G401 (cell line): ENCODE measurements at places on chromosomes 2 and 18. TPM values are rescaled to one million over a fixed set of nuclear protein-coding genes. Genes with fewer than 3 reads are reported as not detected.

Gene DYNAP
- not detected in 2 replicates for total RNA-seq

Gene FBLN7
- total RNA-seq = not detected in 2 replicates

Gene CXCR2
- total RNA-seq = not detected in 2 replicates

GRCh38 chr2:118128826-118129225 lies 40.6 kb downstream of the INSIG2 start:
- DNase-seq = no peak

DNA sequence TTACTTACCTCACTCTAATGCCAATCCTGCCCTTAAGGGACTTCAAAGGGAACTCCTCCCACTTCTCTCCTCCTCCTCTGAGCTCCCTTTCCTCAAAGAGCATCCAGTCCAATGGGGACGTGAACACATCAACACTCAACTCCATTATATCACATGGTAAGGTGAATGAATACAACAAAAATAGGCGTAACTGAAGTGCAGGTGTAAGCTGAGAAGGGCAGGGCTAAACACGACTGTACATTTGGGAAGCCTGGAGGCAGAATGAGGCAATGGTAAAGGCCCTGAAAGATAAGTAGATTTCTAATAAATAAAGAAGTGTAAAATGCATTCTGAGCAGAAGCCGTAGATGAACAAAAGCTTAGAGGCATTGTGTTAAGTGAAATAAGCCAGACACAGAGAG lies 226.1 kb upstream of the TRIB2 start:
- DNase-seq = no peak

GRCh38 chr2:47307066-47307465 lies 95.9 kb upstream of the MSH2 start:
- DNase-seq = no peak

DNA sequence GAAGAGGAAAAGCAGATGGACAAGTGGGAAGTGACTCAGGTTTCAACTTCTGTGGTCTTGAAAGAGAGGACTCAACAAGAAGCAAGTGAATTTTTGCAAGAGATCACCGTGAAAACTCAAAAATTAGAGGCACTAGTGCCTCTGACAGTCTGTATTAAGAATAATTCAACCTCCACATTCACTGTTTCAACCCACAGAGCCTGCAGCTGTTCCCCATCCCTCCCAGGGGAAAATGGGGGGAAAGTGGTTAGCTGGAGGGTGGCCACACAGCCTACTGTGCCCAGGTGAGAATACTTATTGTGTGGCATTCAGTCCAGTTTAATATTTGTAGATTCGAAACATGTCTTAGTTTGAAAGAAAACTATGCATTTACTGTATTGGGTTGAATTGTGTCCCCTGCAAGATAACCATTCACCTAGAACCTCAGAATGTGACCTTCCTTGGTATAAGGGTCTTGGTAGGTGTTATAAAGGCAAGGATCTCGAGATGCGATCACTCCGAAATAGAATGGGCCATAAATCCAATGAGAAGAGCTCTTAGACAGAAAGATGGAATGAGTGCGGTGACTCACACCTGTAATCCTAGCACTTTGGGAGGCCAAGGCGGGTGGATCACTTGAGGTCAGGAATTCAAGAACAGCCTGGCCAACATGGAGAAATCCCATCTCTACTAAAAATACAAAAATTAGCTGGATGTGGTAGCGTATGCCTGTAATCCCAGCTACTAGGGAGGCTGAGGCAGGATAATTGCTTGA lies 94.3 kb downstream of the IRS1 start:
- no peak for DNase-seq

DNA sequence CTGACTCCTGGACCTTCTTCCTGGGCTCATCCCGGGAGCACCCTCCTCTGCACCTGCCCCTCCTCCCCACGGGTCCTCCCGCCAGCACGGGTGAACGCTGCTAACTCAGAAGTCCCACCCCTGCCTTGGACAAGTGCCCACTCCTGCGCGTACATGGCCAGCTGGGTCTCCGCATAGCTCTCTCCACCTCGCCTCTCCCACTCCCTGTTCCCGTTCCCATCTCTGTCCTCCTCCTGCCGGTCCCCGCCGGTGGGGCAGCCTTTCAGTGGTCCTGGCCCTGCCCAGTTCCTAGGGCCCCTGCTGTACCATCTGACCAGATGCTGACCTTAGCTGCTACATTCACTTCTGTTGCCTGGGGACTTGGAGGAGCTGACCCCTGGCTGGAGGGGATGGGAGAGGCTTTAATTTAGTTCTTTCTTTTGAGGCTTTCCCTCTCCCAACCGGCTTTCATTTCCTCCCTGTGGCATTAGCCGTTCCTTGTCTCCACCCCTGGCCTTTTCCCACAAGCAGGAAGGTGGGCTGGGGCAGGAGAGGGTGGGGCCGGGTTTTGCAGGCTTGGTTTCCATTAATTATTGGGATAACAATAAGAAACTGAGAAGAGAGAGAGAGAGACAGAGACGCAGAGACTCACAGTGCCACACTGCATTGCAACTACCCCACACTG lies 136.1 kb downstream of the SH3BP4 start:
- DNase-seq = no peak

- DNase-seq = no peak
These were observed 167.8 kb downstream of the PMAIP1 start for GRCh38 chr18:60067426-60068210.

GRCh38 chr2:2832657-2833056 lies 501.6 kb upstream of the MYT1L start:
- no peak for DNase-seq

GRCh38 chr2:111157071-111157661 lies 36.5 kb downstream of the BCL2L11 start:
- no peak for DNase-seq
